GM12864 (cell line): ENCODE measurements at places on chromosomes 2 and 18.
A peak's percentile ranks its signal among the peaks of the same experiment; 100 is the strongest.

GRCh38 chr18:26919201-26919600 is 53.7 kb upstream of the AQP4 start:
- DNase-seq: no peak

DNA sequence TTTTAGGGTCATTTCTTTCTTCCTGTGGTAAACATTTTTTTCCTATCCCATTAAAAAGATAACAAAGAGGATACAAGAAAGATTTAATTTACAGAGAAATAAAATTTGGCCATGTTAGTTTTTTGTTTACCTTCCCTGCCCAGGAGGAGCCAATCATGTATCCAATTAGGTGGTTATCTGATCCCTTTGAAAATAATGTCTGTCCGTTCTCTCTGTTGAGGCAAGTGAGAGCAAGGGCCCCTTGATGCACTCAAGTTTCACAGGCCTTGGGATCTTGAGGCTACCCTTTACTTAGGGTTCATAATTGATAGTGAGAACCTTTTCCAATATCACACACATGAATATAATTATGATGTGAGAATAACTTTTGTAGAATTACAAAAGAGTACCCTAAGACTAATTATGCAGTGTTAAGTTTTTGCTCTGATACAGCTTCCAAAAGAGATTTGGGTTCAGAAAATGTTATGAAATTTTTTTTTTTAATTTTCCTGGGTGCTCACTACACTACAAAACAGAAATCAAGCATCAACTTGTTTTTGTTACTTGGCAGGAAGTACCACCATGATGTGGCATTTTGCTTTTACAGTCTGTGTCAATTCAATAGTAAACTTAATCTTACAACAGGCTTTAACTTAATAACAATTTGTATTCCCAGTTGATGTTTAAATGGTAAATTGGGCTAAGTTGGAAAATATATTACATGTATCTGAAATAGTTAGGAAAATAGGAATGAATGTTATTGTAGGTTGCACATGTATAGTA is 42.0 kb downstream of the AFTPH start:
- no peak for DNase-seq

GRCh38 chr2:84077496-84077895 is 381.6 kb downstream of the SUCLG1 start:
- DNase-seq: no peak

DNA sequence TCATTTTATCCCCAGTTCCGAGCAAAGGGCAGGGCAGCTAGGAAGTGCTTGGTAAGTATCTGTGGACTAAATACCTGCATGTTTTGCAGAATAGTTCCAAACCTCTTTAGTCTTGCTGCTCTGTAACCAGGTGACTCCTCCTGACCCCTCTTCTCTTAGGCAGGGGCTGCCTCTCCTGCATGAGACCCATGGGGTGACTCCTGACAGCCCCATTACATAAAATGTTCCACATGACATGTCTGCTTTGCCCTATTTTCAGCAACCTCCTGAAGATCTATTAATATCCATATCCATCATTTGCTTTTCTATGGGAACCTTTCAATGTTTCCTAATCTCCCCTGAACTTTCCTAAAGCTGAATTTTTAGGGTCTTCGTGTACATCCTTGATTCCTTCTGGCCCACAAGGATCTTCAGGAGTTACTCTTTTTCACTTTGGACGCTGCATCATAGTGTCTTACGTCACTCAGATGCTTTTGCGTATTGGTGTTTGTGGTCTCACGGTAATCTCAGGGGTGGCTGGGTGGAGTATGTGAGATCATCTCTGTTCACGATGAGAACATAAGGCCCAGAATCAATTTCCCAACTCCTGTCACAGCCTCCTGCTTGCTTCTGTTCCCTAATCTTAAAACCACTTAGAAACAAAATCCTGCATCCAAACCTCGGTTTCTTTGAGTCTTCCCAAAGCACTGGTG is 76.6 kb downstream of the MAPK4 start:
- no peak for DNase-seq

- no peak for DNase-seq
These were observed 330.8 kb downstream of the CYP26B1 start for GRCh38 chr2:71816815-71817214.

- DNase-seq: no peak
These were observed 78.1 kb downstream of the AAK1 start for GRCh38 chr2:69565431-69565839.

GRCh38 chr2:82793711-82794435 is 1665.2 kb downstream of the SUCLG1 start:
- DNase-seq: no peak

DNA sequence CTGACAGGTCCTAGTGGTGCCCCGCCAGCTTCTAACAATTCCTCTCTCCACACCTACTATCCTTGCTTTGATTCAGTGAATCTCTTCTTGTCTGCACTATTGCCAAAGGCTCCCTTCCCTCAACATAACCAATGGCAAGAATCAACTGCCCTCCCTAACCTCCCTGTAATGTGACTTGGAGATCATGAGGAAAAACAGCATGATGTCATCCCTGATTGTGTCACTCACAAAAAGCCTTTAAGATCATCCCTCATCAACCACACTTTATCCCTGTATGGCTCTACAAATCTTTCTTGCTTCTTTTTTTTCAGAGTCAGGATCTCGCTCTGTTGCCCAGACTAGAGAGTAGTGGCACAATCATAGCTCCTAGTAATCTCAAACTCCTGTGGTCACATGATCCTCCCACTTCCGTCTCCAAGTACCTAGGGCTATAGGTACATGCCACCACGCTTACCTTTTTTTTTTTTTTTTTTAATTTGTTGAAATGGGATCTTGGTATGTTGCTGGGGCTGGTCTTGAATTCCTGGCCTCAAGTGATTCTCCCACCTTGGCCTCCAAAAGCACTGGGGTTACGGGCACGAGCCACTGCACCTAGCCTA is 19.7 kb downstream of the SAP130 start:
- DNase-seq: no peak

- DNase-seq: peak; percentile 12
These were observed 254.7 kb downstream of the HDAC4 start for GRCh38 chr2:239146011-239146641.

DNA sequence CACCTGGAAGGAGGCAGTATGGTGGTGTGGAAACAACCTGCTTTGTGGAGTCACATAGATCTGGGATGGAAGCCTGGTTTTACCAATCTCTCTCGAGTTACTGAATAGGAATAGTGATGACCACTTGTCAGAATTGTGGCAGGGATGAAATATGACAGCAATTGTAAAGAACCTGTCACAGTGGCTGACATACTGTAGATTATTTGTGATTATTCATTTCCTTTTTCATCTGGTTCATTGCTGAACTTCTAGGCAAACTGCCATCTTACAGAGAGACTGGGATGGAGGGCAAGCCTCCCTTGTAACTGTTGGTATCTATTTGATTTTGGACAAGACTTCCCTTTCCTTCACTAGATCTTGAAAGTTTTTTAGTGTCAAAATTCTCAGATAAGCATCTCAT is 42.0 kb downstream of the FMNL2 start:
- DNase-seq: no peak

GRCh38 chr2:4673025-4673489 is 969.7 kb downstream of the DCDC2C start:
- DNase-seq: no peak

DNA sequence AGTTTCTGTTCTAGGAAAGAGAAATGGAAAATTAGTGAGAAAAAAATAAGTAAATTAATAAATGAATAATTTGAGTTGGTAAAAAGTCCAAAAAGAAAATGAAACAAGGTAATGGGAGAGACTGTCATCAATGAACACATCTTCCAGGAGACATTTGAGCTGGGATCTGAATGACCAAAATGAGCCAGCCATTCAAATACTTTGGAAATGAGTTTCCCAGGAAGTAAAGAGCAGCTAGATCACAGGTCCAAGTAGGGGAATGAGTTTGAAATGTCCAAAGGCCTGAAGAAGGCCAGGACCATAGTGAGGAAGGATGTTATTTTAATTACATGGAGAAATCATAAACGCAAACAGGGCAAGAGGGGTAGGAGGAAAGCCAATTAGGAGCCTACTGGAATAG is 6.6 kb upstream of the DNAH7 start:
- DNase-seq: no peak

DNA sequence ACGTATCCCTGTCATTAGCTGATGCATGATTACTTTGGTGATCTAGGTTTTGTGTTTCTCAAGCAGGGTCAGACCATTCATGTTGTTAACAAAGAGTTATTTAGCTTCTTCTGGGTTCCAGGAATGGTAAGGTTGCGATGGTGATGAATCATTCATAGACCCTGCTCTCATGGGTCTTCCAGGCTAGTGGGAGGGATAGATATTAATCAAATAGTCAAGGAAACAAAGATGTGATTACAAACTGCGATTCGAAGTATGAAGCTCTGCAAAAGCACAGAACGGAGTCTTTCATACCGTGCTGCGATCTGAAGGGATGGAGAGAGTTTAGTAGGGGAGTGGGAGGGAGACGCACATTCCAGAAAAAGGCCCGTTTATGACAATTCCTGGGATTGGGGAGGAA is 42.1 kb downstream of the CAVIN2 start:
- no peak for DNase-seq

GRCh38 chr2:60873381-60873780 is 8.0 kb upstream of the REL start:
- peak; percentile 65 for DNase-seq

DNA sequence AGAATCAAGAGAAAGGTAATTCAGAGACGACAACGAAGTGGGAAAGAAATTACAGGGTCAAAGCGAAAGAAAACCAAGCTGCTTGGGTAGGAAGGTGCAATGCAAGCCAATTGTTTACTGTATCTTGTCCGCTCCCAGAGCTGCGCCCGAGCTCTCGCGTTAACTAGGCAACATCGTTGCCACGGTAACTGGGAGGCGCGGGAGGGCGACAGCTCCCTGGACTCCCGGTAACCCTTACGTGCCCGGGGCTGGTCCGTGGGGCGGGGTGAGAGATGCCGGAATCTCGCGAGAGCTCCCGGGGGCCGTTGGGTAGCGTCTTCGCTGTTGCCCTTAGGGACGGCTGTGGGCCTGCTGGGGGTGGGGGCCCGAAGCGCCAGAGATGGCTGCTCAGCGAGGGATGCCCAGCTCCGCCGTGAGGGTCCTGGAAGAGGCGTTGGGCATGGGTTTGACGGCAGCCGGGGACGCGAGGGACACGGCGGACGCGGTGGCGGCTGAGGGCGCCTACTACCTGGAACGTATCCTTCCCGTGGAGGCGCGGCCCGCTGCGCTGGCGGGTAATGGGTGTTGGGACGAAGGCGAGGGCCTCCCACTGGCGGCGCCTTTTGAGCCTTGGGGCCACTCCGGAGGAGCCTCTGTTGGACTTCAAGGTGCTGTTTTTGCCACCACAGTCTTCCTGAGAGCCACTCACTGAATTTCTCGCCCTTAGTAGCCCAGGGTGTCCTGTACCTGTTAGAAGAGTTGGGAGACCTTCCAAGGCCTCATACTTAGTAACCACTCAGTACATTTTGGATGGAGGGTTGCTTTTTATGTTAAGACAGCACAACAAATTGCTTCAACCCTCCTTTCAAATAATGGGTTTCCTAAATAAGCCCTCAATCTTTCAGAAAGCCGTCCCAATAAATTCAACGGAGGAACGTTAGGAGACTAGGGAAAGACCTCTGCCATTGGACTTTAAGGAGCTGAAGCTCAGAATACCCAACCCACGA is at the start of gene SPAG16:
SPAG16 (plus strand) TSS at position 360 of the 986 bp plus-strand sequence.
- peak; percentile 95 for DNase-seq

DNA sequence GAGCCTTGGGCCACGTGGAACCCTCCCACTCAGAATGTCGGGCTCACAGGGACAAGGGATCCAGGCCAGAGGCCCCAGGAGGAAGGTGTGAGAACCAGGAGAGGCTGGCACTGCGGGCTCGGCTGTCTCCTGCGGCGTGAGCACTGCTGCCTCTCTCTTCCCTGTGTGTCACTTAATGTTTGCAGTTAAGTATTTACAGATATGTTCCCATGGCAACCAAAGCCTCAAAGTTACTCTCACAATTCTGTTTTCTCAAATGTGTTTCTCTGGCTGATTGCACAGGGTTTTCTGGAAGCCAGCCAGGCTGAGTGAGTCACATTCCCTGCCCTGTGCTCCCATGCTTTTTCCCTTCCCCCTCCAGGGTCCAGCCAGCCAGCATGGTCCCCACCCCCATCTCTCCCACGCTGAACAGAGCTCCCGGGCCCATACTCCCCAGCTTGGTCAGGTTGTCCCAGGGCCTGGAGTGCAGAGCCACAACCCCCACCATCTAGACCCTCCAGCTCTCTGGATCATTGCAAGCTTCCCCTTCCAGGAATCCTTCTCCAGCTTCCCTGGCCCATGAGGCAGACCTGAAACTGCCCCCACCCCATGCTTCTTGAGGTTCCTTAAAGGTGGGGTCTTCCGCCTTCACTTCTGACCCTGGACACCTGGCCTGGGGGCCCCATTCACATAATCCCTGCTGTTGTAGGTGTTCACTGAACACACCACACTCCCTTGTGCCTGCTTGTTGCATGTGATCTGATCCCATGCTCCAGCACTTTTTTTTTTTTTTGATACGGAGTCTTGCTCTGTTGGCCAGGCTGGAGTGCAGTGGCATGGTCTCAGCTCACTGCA is 265.9 kb downstream of the CELF4 start:
- DNase-seq: no peak

DNA sequence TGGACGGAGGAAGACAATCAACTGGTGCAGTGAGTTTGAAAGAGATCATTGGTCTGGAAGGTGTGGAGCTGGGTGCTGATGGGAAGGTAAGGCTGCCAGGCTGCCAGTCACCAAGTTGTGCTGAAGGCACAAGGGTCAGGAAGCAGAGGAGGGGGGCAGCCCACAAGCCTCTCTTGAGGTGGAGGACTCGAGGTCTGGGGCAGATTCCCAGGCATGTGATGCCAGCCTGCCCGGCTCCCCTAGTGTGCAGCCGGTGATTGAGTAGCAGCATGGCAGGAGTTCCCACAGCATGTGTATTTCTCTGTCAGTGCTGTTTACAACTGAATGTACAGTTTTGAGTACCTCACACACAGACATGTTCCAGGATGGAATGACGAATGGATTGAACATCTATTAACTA is 99.3 kb downstream of the CABLES1 start:
- no peak for DNase-seq

DNA sequence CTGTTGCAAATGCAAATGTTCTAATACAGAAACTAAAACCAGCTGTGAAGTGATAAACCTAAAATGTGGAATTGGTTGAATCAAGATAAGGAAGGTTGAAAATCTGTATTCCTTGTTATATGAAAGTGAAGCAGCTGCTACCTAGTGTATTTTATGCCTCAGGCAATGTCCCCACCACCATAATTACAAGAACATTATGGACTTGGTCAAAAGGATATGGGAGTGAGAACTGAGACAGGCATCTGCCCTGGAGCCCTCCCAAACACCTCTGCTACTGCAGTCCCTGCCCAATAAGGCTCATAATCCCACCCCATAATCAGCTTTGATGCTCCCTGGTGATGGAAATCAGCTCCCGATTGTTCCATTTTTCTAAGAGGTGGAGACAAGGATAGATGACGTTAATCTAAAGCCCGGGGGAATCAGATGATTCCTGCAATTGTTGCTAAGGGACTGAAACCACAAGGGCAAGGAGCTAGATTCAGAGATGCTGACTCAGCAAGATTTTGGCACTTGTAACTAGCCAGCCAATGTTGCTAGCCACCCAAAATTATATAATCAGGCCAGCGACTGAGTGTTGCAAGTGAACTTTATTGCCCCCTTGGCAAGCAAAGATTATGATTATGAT is 69.5 kb downstream of the EVA1A start:
- DNase-seq: no peak

- no peak for DNase-seq
These were observed 176.4 kb upstream of the ID2 start for GRCh38 chr2:8505311-8505920.
